GM23338 (cell line): ENCODE measurements at places on chromosomes 2 and 18.

- peak; percentile 28 for DNase-seq
These were observed 206.1 kb downstream of the RAB3GAP1 start for GRCh38 chr2:135258193-135258592.

DNA sequence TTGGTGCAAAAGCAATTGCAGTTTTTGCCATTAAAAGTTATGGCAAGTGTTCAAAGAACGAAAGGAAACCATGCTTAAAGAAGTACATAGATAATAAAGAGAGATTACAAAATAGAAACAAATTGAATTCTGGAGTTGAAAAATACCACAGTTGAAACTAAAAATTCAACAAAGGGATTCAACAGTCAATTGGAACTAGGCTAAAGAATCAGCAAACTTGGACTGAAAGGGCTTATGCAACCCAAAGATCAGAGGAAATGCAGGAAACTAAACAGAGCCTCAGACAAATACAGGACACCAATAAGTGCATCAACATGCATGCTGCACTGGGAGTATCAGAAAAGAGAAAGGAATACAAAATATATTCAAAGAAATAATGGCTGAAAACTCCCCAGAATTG, 40.3 kb downstream of the UXS1 start:
- no peak for DNase-seq

GRCh38 chr2:64522843-64523428, 1.2 kb upstream of the AFTPH start:
- peak; percentile 71 for DNase-seq

GRCh38 chr2:58645017-58645416, 403.9 kb upstream of the FANCL start:
- DNase-seq, result no peak

- DNase-seq, result no peak
These were observed 199.2 kb upstream of the TNP1 start for GRCh38 chr2:217058791-217059755.
